GM04504 (cell line): ENCODE measurements at places on chromosomes 12 and 14.

GRCh38 chr12:96077081-96077480 lies 41.7 kb upstream of the LTA4H start:
- no peak for DNase-seq

- no peak for DNase-seq
Measured at GRCh38 chr12:120474616-120474960, 5.0 kb upstream of the SRSF9 start.

DNA sequence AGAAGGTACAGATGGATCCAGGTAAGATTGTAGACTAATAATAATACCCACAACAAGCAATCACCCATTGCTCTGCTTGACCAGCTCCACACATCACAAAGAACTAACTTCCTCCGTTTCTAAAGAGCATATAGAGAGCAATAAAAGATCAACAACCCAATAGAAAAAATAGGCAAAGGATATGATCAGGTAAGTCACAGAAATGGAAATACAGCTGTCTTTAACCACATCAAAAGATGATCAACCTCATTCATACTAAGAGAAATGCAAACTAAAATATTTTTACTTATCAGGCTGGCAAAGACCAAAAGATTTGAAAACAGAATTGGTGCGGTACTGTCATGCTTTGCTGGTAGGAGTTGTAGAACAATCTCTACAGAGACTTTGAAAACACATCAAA lies 8.9 kb downstream of the C2CD5 start:
- DNase-seq: no peak

GRCh38 chr14:96181186-96182056 lies 23.2 kb upstream of the BDKRB2 start:
- DNase-seq: no peak

DNA sequence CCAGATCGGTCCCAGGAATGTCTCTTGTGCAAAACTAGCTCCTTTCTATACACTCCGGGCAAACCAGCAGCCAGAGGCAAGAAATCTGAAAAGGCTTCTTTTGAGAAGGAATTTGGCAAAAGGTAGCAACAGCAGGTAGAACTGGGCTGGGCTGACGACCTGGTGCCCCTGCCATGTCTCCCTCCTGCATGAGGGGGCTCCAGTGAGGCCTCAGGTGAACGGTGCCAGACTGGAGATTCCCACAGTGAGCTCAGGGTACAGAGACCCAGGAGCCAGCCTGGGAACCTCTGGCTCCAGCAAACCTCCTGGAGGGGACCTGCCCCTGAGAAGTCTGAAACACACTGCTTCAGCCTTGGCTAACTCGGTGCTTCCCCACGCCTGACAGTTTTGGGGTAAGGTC lies 10.8 kb downstream of the ITPK1 start:
- no peak for DNase-seq

- no peak for DNase-seq
Measured at GRCh38 chr14:44438221-44438620, 68.9 kb downstream of the FSCB start.
